ENCODE measurements at places on chromosomes 4 and X. TPM values are rescaled to one million over a fixed set of nuclear protein-coding genes. Genes with fewer than 3 reads are reported as not detected.

ATP2B3 gene
- not detected for total RNA-seq

ERCC6L gene
- total RNA-seq = 0.91 TPM

SLC38A5 gene
- 28.9 TPM for total RNA-seq

RGN gene
- total RNA-seq = 0.24 TPM

TSPAN6 gene
- total RNA-seq = 0.07 TPM

GTPBP6 gene
- total RNA-seq = 69.9 TPM

ARMCX4 gene
- 4.6 TPM for total RNA-seq

CLCN4 gene
- 4.7 TPM for total RNA-seq

NDST4 gene
- total RNA-seq = not detected

ZAR1 gene
- not detected for total RNA-seq

ETDB gene
- not detected for total RNA-seq

DNA sequence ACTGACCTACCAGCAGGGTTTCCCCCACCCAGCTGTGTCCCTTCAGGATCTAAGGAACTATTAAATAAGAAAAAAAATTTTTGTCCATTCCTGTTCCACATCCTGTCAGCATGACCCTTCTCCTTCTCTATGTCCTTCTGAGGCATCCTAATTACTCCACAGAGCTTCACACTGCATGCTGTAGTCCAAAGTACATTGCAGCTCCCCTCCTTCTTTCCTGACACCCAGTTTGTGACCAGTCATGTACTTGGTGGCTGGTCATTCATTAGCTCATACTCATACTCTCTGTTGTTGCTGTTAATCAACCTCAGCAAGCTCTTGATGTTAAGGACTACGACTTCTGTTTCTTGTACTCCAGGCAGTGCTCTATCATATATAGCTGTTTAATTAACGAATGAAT lies 2.4 kb upstream of the EGF start:
- no peak for DNase-seq

DNA sequence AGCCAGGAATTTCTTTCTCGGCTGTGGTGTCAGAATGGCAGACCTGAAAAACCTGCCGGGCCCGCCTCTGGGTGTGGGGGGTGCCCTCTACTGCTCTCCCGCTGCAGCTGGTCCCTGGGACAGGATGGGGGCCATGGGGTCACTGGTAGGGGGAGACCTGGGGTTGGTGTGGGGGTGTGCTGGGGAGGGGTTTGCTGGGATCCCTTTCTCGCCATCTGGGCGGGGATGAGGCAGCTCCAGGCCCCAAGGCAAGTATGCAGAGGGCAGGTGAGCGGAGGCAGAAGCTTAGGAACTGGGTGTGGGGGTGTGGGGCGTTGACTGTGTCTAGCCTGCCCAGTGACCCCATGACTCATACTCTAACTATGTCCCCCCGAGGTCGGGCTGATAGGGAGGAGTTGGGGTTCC lies 884 bp downstream of the CCDC120 start:
- DNase-seq = no peak

DNA sequence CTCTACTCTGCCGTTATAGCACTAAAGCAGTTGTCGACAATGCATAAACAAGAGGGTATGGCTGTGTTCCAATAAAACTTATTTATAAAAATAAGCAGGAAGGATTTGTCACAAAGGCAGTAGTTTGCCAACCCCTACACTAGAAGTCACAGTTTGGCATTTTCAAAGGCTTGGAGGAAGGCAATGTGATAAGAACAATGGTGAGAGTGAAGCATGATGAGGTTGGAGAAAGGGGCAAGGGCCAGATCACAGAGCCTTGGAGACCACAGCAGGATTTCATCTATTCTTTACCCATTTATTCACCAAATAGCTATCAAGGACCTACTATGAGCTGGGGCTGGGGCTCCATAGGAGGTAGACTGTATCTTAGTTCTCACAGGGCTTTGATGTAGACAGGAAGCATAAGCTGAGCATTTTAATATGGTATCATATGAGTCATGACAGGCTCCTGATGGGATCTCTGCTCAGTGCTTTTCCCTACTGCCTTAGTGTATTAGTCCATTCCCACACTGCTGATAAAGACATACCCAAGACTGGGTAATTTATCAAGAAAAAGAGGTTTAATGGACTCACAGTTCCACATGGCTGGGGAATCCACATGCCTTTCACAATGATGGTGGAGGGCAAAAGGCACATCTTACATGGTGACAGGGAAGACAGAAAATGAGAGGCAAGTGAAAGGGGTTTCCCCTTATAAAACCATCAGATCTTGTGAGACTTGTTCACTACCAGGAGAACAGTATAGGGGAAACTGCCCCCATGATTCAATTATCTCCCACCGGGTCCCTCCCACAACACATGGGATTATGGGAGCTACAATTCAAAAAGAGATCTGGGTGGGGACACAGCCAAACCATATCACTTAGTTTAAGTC lies 58.9 kb downstream of the PPM1K start:
- no peak for DNase-seq

GRCh38 chr4:26127851-26128337 lies 192.9 kb upstream of the RBPJ start:
- DNase-seq = no peak

- DNase-seq = no peak
Measured at GRCh38 chrX:10414156-10414824, 206.1 kb downstream of the MID1 start.

GRCh38 chr4:71456841-71457240 lies 118.0 kb downstream of the SLC4A4 start:
- DNase-seq = no peak

DNA sequence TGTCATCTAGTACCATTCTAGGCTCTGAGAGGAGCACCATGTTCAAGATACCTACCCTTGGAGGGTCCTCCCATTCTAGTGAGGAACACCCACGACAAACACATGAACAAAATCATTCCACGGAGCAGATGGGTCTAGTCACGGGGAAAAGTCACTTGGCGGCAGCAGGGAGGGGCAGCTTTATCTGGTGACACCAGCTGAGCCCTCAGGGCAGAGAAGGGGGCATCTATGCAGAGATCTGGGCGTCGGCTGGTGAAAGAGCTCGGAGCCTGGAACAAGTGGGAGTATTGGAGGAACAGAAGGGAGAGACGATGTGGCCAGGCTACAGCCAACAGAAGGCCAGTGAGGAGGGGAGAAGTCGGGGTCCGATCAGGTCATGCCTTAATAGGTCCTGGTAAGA lies 11.9 kb upstream of the PDHA1 start:
- DNase-seq = no peak

DNA sequence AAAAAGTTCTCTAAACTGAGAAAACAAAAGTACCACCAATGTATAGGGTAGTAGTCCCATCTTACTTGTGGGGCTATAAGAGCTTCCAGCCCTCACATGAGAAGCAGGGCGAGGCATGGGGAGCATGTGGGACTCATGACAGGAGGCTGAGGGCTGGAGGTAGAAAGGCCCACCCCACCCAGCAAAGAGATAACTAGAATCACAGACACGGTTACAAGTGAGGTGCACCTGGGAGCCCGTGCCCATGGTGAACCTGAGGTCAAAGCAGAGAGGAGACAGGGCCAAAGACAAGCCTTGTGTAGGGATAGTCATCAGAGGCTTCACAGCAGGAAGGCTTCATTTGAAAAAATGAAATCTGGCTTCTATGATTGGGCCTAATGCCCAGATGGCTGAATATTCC lies 55.4 kb downstream of the TTC29 start:
- no peak for DNase-seq

DNA sequence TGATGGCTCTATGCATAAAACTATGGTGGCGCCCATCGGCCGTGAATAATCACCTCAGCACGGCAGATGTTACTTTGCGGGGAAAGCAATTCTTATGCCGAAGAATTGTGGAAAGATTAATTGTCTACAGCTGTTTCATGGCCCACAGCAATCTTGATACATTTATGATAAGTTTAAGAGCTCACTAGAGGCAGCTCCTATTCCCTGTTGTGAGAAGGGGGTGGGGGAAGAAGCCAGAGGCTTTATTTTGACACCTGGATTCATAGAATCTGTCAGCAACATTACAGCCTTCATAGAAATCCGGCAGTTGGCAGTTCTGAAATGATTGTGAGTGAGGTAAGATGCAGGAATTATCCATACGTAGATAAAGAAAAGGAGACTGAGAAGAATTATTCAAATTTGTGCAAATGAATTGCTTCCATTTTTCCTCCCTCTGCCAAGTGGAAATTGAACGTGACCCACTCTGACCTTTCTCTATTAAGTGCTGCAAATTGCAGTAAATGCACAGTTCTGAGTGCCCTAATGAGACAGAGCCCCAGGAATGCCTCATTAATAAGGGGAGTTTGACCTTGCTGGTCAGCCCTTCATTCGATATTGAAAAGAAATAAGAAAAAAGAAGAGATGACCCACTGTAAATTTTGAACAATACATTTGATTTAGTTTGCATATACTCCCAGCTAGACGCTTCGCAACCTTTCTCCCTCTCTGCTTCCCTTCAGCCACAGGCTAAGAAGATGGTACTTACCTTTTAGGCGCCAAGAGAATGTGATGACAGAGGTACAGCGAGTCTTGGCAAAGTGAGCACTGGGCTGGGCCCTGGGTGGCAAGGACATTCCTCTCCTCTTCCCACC lies 188.8 kb downstream of the GPAT3 start:
- no peak for DNase-seq

GRCh38 chr4:14862891-14863290 lies 139.4 kb upstream of the CPEB2 start:
- DNase-seq = no peak

- no peak for DNase-seq
Measured at GRCh38 chr4:183540410-183541009, 35.7 kb downstream of the ING2 start.

- DNase-seq = no peak
Measured at GRCh38 chr4:86596807-86597206, 2.7 kb downstream of the PTPN13 start.

DNA sequence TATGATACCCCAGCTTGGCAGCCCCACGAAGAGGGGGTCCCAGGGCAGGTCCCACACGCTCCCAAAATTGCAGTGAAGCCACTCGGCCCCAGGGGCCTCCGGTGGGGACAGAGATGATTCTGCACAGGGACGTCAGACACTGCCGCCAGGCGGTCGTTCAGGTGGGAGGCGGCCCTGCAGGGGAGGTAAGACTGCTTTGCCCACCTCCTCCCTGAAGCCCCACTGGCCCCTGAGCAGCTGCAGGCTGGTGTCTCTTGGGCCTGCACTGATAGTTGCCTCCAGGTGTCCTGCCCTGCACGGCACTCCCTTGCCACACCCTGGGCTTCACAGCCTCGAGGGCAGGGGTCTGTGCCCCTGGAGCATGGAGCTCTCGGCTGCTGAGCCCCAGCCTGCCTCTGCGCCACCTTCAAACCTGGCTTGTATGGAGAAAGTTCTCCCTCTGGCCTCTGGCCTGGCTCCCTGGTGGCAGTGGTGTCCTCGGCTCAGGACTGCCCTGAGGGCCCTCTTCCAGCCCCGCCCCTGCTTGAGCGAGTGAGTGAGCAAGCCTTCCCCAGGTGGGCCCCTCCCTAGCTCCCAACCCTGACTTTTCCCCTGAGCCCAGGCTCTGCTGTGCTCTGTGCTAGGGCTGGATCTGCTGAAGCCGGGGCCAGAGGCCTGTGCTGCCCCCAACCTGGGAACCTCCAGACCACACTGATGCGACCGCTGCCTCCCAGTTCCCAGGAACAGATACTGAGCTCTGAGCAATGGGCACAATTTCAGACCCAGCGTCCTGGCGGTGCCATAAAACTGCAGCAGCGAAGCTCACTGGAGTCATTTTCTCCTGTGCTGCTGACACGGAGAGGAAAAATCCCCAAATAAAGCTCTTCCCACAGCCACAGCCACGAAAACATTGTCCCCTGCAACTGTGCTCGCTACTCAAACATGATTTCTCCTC lies 16.1 kb downstream of the ADRA2C start:
- DNase-seq = no peak

DNA sequence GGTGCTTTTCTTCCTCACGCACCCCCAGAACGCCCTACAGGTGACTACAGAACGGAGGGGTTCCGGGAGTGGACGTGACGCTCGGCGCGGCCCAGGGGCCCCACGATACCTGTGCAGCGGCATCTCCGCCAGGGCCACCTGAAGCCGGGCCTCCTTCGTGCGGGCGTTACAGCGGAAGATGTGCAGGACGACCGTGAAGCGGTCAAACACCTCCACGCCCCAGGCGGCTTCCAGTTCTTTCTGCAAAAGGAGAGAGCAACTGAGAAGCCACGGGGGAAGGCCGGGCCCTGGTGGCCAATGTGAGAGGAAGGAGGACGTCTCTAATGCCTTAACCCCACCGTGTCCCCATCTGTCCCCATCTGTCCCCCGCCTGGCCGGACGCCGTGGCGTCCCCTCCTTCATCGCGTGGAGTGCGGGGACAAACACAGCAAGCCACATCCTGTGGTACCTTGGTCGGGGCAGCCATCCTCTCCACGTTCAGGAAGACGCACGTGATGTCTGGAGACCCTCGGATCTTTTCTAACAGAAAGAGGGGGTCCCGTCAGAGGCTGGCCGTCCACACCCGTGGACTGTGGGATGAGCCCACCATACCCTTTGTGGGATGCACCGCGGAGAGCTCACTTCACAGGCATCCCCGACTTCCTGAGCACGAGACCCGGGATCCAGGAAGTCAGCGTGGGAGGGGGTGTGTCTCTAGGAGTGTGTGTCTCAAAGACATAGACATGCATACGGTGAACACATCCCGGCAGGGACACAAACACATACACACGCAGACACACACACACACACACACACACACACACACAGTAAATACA lies 3.6 kb downstream of the GTPBP6 start:
- no peak for DNase-seq

DNA sequence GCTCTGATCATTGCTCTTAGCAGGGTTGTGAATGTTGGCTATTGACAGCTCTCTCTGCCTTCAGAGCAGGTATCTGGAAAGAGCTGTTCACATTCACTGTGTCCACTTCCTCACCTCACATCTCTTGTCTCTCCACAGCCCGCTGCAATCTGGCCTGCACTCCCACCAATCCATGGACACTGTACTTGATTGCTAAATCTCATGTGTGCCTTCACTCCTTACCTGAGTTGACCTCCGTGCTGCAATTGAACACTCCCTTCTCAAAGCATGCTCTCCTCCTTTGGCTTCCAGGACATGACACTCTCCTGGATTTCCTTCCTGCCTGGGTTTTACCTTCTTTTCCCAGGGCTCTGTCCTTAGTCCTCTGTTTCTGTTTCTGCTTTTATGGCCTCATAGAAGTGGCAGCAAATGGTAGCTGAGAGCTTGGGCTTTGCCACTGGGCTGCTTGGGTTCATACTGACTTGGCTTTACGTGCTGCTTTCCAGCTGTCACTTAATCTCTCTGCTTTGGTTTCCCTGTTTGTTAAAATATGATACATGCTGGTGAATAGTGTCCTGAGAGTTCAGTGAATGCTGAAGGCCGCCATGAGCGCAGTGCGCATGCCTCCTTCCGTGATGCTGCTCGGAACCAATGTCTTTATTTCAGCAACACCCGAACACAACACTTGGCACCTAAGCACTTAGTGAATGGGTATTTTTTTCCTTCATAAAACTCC lies 29.5 kb downstream of the DCUN1D4 start:
- DNase-seq = no peak

DNA sequence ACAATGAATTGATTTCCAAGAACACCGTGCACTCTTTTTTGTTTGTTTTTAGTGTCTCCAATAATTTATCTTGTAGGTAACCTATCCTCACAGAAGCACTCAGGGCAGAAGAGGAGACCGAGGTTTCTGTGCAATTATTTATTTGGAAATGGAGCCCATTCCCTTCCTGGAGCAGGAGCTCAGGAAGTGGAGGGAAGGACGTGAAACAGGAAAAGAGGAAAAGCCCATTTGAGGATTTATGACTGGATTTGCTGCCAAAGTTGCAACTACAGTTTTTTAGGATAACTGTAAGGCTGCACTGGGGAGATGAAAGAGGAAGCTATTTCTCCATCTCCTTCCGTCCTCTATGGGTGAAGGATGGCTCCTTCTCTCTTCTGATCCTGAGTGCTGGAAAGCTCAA lies 31.7 kb upstream of the MXRA5 start:
- DNase-seq = no peak
